ENCODE measurements at places on chromosomes 11 and 22. TPM values are rescaled to one million over a fixed set of nuclear protein-coding genes. Genes with fewer than 3 reads are reported as not detected.

GRCh38 chr22:40399621-40400020 is 29.2 kb downstream of the SGSM3 start:
- no peak for DNase-seq

UBASH3B gene
- 6.1 TPM for total RNA-seq

DNA sequence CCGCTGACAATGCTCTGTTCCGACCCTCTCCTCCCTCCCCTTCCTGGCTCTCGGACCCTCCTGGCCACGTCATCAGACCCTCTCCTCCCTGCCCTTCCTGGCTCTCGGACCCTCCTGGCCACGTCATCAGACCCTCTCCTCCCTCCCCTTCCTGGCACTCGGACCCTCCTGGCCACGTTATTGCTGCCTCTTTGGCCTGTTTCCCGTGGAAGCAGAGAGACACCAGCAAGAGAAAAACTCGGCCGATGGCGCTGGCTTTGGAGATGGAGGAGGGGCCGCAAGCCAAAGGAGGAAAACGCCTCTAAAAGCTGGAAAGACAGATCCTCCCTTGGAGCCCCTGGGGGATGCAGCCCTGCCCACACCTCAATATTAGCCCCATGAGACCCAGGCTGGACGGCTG is 463.3 kb downstream of the BRD1 start:
- DNase-seq: no peak

CYTH4 gene
- 78.0 TPM for total RNA-seq

GRCh38 chr11:112963368-112963955 is 2.2 kb downstream of the NCAM1 start:
- no peak for DNase-seq

GRCh38 chr11:35483131-35483820 is 42.1 kb downstream of the PAMR1 start:
- DNase-seq: no peak

- no peak for DNase-seq
Measured at GRCh38 chr22:35218079-35218478, 39.2 kb upstream of the HMGXB4 start.

ROBO4 gene
- total RNA-seq: 8.5 TPM

GRCh38 chr22:32103658-32104315 is 55.3 kb downstream of the C22orf42 start:
- DNase-seq: no peak

DNA sequence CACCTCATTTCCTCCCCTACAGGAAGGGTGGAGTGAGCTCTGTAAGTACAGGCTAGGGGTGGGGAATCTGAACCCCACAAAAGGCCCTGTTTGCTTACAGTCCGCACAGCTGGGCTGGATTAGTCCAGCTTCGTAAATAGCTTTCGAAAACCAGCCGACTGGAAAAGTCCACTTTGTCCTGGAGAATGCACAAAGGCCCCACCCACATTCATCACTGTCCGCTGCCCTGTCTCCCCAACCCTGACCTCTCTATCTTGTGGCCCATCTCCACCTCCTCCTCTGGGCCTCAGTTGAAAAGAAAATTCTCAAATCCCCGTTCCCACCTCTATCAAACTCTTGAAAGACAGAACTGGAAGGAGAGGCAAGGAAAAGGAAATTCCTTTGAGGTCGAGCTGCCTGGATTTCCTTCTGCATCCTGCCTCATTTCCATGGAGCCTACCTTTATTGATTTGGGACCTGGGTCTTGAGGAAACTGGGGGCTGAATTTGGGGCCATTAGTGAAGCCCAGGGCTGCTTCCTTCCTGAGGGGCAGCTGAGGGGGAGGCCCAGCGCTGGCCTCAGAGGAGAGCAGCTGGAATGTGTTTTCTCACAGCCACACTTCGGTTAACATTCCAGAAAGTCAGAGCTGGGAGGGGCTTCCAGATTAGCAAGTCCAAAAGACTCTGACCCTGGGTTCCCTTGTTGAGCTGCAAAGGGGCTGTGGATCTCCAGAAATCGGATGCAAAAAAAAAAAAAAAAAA is 147.6 kb downstream of the FBXO7 start:
- DNase-seq: no peak

DNA sequence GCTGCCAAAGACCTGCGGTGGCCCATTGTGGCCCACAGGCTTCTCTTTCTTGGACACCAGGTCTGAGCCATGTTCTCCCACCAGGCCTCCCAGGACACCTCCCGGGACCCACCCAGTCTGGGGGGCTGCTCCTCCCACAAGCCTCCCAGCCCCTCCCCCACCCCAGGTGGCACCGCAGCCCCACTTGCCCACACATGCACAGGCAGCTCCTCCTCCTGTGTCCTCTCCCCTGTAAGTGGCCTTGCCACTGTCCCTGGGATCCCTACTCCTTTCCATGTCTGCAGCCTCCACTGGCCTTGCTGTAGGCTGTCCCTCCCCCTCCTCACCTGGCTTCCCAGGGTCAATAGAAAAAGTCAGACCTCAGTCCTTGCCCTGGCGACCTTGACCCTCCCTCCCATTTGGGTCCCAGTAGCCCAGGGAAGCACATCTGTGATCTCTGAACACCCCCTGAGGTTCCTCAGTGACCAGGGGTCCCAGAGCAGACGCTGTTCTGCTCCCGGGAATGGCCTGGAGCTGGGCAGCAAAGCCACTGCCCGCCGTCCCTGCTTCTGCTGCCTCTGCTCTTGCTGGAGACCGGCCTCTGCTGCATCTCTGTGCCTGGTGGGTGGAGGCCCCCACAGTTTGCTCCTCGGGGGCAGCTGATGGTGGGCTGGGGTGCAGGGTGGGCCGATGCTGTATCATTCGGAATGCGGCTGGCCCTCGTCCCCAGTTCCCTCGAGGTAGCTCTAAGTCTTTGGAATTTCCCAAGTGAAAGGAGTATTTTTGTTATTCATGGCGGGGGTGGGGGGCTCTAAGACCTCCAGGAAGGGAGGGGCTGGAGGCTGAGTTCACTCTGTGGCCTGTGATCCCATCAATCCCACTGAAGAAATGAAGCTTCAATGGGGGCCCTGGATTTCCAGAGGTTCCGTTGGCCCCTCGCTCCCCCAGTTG is 43.6 kb downstream of the ARHGAP8 start:
- DNase-seq: no peak

GRCh38 chr22:49460592-49461281 is 366.9 kb downstream of the BRD1 start:
- no peak for DNase-seq

FAM111B gene
- total RNA-seq: not detected

NRGN gene
- total RNA-seq: 7.3 TPM

- no peak for DNase-seq
Measured at GRCh38 chr11:17768547-17768946, 34.0 kb downstream of the KCNC1 start.

GRCh38 chr22:27318516-27318915 is 483.0 kb downstream of the MN1 start:
- DNase-seq: no peak

SLC22A6 gene
- not detected for total RNA-seq

DNA sequence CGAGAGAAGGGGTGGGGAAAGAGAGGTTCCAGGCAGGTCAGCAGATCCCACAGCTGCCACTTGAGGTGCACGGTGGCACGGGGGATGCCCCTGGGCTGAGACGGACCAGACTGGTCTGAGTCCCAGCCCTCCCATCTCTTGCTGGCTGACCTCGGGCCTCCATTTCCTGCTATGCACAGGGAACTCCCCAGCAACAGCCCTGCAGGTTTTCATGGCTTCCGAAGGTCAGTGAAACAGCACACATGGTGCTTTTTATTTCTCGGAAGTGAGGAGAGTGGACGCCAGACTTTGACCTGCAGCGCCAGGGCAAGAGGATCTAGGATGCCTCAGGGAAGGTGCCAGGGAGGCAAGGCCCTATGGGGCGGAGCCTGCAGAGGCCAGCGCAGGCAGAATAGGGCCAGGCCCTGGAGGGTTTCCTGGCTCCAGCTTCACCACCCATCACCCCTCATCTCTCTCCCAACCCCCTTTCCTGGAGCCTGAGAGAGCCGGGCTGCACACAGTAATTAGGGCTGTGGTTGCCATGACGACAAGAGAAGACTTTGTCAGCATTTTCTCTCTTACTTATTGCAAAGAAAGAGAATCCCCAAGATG is 29.5 kb downstream of the SLC22A12 start:
- DNase-seq: no peak

SOX6 gene
- total RNA-seq: 0.27 TPM

STK33 gene
- 1.3 TPM for total RNA-seq

All from thoracic aorta (tissue), 2 donors.